ENCODE measurements at places on chromosomes 11 and 22. TPM values are rescaled to one million over a fixed set of nuclear protein-coding genes. Genes with fewer than 3 reads are reported as not detected.

GRCh38 chr11:72513411-72513810, 79.1 kb upstream of the CLPB start:
- DNase-seq: no peak

GRCh38 chr22:30424534-30425326, 838 bp upstream of the MTFP1 start:
- no peak for DNase-seq

- DNase-seq: no peak
These were observed 98.0 kb downstream of the NAT10 start for GRCh38 chr11:34203377-34203871.

GRCh38 chr11:132202621-132203020, 832.2 kb downstream of the NTM start:
- DNase-seq: no peak

GRCh38 chr11:45253640-45254039, 32.5 kb downstream of the SYT13 start:
- no peak for DNase-seq

DNA sequence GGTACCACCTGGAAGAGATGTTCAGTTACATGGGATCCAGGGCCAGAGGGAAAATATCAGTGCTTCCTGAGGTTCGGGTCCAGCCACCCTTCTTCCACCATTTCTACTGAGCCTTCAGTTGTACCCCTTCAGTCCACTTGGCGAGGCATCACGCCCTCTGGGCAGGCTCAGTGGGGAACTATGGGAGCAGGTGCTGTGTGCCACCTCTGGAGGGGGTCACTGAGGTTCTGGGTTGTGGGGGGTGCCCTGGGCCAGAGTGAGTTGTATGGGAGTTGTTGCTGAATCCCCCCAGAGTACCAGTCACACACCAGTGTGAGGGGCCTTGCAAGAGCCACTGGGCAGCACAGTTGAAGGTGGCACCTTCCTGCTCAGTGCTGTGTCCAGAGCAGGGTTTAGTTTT, 2.7 kb upstream of the SREBF2 start:
- no peak for DNase-seq

DNA sequence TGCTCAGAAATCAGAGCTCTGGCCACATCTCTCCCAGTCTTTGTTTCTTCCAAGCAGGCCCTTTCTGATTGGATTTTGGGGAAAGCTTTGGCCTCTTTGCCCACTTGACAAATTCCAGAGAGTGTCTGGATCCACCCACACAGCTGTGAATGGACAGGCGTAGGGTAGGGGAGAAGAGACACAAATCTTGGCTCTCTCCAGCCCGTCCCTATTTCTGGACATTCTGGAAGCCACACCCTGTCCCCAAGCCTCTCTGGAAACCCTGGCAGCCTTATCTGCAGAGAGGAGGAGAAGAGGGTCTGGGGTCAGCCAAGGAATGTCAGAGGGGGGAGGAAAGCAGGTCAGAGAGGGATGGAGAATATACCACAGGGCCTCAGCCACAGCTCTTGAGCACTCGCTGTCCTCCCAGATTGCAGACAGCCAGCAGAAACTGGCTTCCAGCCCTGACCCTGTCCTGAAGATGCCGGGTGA, 59.5 kb upstream of the WNT11 start:
- DNase-seq: no peak

DNA sequence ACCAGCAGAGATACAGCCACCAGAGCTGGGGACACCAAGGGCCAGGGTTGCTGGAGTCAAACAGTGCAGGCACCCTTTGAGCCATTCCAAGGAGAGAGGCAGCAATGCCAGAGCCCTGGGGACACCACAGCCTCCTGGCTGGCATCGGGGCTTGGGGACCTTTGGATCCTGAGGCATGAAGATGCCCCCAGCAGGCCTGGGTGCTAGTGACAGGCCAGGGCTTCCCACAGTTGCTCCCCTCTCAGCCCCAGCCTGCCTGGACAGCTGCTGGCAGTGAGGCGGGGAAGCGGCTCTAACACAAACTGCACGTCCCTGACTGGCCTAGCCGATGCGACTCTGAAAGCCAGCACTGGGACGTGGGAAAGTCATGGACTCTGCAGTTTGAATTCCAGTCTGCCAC, 2.7 kb downstream of the CD5 start:
- no peak for DNase-seq

- DNase-seq: no peak
These were observed 27.5 kb downstream of the CHEK2 start for GRCh38 chr22:28714043-28714628.

DNA sequence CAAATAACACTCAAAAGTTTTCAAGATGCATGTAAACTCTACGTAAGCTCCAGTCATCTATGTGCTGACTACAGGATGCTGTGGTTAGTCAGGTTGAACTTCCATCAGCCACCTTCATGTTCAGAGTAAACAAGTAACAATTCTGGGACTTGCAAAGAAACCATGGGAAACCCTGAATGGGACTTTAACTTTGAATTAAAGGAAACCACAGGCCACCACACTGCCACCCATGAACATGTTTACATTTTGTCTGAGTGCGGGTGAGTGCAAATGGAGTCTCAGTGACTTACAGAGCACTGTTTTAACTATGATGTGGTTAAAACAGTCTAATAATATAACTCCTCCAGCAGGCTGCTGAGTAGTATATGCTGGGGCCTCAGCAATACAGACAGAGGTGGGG, 12.9 kb upstream of the SYTL2 start:
- DNase-seq: no peak

- no peak for DNase-seq
These were observed 120.5 kb downstream of the HIPK3 start for GRCh38 chr11:33377412-33378370.

DNA sequence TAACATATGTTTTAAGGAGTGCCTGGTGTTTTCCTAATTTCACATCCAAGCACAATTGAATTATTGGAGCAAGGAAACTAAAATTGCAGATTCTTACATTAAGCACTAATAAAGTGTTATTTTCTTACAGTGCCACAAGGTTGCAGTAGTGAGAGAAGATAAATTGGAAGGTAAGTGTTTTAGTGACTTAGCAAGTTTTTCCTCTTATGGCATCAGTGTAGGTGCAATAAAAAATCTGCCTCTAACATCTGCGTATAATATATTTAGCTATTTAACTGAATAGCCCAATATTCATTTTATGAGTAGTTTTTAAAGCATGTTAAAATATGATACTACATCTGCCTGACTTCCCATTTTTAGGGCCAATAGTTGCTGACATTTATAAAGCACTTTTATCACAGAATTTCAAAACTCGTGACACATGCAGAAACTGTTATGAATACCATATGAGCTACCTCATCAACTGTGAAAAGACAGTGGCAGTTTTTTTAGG, 19.0 kb downstream of the POLD3 start:
- peak; percentile 22 for DNase-seq

- no peak for DNase-seq
These were observed 9.6 kb downstream of the GNAZ start for GRCh38 chr22:23079814-23080521.

- DNase-seq: no peak
These were observed 104.0 kb downstream of the ARHGAP42 start for GRCh38 chr11:100791103-100791502.

DNA sequence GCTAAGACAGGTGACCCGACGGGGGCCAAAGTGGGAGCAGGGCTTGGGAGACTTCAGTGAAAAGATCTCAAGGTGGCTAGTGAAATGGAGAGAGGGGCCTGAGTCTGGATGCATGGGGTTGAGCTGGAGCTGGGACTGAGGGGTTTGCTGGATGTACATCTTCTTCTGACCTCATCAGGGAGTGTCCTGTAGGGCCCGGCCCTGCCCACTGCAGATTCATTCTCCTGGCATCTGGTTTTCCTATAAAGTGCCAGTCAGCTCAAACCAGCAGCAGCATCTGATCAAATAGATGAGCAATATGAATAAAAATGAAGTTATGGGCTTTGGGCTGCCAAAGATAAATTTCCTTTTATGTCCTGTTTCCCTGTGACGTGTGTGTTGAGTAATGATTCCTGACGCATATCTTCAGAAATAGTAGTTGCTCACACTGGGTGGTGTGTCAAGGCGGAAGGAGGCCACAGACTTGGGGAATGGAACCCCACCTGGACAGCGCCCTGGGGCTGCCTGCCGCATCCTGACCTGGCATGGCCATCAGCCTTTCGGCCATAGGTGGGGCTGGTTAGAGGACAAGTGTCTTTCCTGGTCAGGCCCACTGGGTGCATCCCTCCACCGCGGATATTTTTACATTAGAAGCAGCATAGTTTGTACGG, 135.4 kb downstream of the OSBP2 start:
- no peak for DNase-seq

- no peak for DNase-seq
These were observed 1.3 kb upstream of the RFPL2 start for GRCh38 chr22:32205974-32206773.

DNA sequence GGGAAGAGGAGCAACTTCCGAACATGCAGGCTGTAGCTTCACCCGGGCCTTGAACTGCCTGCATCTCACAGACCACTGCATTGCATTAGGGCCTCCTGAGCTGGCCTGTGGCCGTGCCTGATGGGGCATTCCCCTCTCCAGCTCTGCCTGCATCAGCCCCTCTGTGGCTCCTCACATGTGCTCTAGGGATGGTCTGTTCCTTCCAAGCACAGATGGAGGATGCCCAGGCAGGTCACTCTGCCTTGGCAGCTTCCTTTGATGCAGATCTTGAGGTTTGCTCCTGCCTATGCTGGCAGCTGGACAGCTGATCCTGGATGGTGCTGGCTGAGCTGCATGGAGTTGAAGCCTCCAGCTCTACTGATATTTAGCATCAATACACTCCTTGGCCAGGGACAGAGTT, 28.5 kb downstream of the AMPD3 start:
- DNase-seq: no peak

GRCh38 chr22:41822317-41823057, 10.4 kb upstream of the SREBF2 start:
- peak; percentile 61 for DNase-seq

- no peak for DNase-seq
These were observed 104.5 kb upstream of the TEAD1 start for GRCh38 chr11:12569499-12570425.

DNA sequence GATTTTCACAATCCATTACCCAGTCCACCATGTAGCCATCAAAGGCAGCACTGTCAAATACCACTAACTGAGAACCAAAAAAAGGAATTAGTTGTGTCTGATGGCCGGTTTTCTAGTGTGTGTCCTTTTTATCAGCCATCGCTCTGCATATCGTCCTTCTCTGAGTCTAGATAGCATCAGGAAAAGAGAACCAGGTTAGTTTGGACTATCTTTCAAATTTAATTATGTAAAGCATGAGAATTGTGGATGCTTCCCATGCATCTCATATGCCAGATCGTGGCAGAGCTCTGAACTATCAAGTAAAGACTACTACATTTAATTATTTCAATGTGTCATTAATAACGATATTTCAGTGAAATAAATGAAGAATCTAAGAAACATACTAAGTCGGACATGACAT, 691.9 kb downstream of the FAM181B start:
- DNase-seq: no peak

- DNase-seq: no peak
These were observed 205.5 kb downstream of the CTTN start for GRCh38 chr11:70603756-70604211.

DNA sequence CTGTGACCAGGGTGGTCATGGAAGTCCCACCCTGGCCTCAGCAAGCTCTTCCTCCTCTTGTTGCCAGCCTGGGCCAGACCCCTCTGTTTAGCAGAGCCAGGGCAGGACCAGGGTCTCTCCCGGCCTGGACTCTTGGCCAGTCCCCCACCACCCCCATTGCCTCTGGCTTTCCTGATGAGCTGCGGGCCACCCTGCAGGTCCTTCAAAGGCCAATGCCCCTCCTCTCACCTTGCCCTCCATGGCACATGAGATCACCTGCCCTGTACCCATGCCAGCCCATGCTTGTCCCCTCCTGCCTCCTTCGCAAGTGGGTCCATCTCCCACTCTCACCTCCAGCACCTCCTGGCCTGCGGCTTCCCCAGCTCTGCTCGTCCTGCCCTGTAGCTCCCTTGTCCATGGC, 10.4 kb downstream of the FADS2 start:
- DNase-seq: no peak

DNA sequence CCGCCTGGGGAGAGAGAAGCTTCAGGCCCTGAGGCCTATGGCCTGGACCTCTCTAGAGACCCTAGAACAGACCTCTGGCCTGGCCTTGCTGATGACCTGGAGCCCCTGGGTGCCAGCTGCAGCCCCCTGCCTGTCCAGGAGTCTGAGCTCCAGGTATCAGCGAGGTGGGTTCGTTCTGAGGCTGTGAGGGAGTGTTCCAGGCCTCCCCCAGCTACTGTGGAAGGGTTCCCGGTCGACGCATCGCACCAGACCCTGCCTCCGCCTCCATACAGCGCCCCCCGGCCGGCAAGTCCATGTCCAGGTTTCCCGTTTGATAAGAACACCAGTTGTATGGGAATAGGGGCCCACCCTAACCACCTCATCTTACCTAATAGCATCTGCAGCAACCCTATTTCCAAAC, 111.1 kb downstream of the KCNQ1 start:
- no peak for DNase-seq

- no peak for DNase-seq
These were observed 10.5 kb downstream of the APIP start for GRCh38 chr11:34905666-34906065.

DNA sequence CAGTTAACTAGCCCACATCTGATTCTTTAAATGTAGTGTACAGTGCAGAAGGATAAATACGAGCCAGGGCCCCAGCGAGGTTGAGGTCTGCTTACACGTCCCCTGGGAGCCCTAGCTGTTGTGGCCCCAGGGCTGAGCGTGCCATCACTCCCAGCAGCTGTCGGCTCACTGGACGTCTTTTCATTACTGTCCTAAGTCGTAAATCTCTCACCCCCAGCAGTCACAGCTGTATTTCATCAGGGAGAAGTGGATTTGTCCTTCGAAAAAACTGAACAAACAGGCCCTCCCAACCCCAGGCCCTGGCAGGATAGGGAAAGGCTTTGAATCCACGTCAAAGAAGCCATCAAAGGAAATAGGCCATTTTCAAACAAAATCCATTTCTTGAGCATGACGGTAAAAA, 110.4 kb upstream of the CSNK2A3 start:
- DNase-seq: no peak

MS4A4E gene
- 0.85 TPM for polyA plus RNA-seq

HTR3A gene
- polyA plus RNA-seq: 2.1 TPM

SYT8 gene
- polyA plus RNA-seq: 2.7 TPM

SLC1A2 gene
- 0.49 TPM for polyA plus RNA-seq

FGF3 gene
- not detected for polyA plus RNA-seq

MCAM gene
- polyA plus RNA-seq: 50.4 TPM

SUSD2 gene
- polyA plus RNA-seq: 36.9 TPM

NPTXR gene
- polyA plus RNA-seq: 9.8 TPM

FAM83F gene
- 10.7 TPM for polyA plus RNA-seq
